ENCODE measurements at places on chromosomes 3 and 15.

- DNase-seq = no peak
These were observed 1.7 kb downstream of the EPB42 start for GRCh38 chr15:43218908-43219706.

DNA sequence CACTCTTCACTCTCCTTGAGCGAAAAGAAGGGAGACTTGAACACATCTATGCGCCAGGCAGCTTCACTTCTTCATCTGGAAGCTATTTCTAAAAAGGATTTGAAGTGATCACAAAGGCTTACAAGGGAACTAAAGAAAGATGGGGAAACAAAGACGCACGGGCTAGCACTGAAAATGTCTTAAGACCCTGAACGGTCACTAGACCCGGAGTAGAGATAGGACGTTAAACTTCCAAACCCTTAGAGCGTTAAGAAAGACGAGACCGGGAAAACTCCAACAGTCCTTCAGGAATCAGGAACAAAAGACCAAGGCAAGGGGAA, 47.5 kb upstream of the EPHB3 start:
- no peak for DNase-seq

DNA sequence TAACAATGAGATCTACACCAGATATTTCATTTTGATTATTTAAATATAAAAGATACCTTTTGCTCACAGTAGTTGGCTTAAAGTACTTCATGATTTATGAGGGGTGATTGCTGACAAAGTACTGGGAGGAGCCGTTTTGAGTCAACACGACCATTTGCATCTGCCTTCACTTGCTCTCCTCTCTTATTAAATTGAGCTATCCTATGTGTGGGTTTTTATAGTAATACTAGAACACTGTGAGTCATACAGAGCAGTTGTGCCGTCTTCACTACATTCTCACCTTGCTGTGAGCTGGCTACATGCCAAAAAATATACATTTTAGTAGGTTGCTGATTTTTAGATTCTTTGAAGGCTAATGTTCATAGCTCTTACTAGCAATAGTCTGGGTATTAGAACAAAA, 161.2 kb downstream of the ALCAM start:
- peak; percentile 63 for DNase-seq

DNA sequence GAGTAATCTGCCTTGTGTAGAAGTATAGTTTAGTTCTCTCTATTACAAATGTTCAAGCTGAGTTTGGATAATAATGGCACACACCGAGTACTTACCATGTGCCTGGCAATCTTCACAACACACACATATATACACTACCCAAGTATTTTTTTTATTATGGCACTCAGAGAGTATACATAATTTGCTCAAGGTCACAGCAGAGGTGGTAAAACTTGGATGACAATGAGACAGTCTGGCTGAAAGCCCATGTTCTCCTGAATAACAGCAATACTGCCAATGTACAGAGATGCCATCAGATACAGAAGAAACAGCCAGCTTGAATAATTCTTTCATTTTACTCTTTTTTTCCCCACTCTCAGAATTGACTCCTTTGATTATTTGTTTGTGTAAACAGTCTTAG, 460.0 kb downstream of the CNTN6 start:
- no peak for DNase-seq

DNA sequence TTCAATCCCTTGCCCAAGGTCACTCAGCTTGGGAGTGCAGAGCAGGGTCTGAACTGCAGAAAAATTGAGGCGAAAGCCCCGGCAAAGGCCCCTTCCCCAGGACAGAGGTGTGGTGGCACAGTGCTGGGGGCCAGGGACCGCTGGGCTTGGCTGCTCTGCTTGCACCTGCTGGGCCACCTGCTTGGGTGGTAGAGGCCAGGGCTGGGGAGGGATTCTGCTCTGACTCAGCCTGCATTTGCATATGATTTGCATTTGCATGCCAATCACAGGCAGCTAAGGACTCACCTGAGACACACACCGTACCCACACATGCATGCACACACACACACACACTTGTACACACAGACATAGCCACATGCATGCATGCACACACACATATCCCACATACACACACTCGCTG, 9.9 kb downstream of the GRM2 start:
- no peak for DNase-seq

- no peak for DNase-seq
These were observed 1.3 kb downstream of the PYGO1 start for GRCh38 chr15:55586808-55587207.

- no peak for DNase-seq
These were observed 27.3 kb upstream of the SLC28A2 start for GRCh38 chr15:45224621-45225217.

DNA sequence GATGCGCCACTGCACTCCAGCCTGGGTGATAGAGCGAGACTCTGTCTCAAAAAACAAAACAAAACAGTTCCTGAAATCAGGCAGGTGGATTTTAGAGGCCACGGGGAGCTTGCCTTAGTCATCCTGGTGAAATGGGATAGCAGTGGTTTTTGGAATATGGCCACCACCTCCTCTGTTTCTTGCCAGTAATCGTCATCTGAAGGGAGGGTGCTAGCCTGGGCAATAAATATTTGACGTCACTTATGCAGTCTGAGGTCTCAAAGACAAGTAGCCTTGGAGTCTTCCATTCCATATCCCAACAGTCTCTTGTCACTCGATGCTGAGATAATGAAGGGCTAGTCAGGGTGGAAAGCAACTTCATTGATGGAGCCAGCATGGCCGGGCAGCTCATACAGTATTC, 55.2 kb downstream of the KCNAB1 start:
- no peak for DNase-seq

DNA sequence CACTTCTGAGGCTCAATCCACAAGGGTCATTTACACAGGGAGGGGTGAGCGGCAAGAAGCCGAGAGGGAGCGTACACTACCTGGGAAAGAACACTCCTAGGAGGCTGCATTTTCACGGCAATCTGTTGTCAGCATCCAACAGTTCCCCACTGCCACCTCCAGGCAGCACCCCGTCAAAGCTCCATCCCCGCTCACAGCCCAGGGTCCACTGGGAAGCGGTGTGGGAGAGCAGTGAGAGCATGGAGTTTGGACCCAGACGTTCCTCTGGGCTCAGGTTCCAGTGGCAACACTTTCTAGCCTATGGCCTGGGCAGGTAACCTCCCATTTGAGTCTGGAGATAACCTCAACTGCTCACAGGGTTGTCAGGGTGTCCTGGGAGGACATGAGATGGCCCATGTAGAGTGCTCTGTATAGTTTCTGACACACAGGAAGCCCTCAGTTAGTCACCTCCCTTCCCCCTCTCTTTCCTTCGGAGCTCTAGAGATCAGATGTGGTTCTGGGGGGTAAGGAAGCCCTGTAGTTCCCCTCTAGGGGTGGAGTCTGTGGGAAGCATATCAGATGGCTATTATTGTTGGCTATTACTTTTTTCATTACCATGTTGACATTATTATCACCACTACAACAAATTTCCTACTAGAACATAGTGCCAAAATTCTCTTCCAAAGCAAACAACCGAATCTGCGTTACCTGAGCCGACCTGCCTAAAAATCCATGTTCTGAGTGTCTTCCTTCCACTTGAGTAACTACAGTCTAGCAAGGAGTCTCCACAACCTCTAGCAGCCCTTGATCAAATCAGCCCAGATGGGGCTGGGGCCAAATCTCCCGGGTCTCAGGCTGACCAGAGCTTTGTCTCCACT, 29.1 kb downstream of the RUVBL1 start:
- no peak for DNase-seq

- DNase-seq = no peak
These were observed 7.3 kb downstream of the NTRK3 start for GRCh38 chr15:88249220-88249619.

- DNase-seq = no peak
These were observed 29.2 kb upstream of the LIMD1 start for GRCh38 chr3:45565342-45565741.

GRCh38 chr3:155007729-155008128, 72.4 kb upstream of the MME start:
- no peak for DNase-seq

DNA sequence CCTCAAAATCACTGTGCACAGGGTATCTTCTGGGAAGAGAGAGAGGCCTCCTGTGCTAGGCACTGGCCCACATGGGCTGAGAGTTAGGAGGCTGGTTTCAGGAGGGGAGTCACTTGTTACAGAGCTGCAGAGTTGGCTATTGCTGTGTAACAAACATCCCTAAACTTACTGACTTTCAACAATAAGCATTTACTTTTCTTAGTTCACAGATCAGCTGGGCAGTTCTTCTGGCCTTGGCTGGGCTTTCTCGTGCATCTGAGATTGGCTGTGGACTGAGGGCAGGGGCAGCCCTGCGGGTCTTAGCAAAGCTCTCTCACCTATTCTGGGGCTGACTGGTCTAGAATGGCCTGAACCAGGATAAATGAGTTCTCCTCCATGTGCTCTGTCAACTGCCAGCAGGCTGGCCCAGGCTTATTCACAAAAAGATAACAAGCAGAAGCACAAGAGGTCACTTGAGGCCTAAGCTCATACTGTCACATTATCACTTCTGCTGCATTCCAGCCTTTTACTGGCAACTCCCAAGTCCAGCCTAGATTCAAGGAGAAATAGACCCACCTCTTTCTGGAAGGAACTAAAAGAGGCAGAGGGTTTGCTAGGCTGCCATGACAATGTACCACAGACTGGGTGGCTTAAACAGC, 17.2 kb upstream of the RBSN start:
- no peak for DNase-seq

GRCh38 chr3:137460944-137461343, 303.2 kb upstream of the SOX14 start:
- DNase-seq = no peak

DNA sequence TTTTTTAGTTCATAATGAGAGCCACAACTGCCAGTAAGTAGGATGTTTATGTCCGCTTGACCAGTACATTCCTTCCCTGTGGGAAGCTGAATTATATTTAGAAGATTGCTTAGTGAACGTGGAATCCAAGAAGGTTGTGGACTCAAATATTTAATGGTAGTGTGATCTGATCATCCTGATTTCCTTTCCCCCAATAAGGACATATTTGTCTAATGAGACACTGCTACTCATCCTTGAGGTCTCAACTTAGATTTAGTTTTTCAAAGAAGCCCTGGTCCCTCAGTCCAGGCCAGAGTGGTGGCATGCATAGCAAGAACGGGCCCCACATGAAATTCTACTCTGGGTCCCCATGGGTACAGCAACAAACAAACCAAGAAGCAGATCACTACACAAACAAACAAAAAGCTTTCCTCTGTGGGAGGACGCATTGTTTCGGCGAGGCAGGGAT, 60.8 kb downstream of the USP13 start:
- DNase-seq = peak; percentile 67

- no peak for DNase-seq
These were observed 300.1 kb downstream of the ROBO1 start for GRCh38 chr3:79467721-79468120.

GRCh38 chr3:98038876-98039275, 3.8 kb upstream of the GABRR3 start:
- no peak for DNase-seq

GRCh38 chr15:99571299-99571698, 5.5 kb downstream of the MEF2A start:
- DNase-seq = no peak

DNA sequence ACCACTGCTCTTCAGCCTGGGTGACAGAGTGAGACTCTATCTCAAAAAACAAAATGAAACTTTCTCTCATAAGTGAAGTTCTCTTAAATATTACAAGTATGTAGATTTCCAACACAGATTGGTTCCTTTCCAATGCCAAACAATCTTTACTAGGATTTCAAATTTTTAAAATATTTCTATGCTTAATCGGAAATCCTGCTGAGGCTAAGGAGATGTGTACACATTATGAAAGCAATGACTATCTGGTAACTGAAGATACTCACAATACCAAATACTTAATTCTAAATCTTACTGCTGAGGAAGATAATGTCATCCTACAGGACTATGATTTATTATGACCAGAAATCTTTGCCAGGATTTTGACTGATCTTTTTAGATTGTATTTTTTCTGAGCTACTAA, 255.6 kb upstream of the ZNF717 start:
- no peak for DNase-seq

- DNase-seq = no peak
These were observed 134.8 kb downstream of the P2RY1 start for GRCh38 chr3:152969557-152970300.

DNA sequence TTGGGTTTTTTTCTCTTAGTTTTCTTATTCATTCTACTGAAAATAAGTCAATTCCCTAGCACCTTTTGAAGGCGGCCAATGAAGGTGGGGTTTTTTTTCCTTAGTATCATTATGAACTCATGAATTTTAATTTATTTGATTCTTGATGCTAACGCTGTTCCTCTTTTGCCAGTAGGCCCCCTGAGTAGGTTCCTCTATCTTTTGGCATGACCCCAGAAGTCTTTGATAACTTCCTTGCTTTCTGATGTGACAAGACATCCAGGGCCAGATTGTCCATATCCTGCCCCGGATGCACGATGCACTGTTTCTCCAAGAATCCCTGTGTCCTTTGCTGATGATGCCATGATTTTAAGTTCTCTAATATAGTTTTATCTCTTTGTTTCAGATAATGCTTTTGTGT, 20.6 kb downstream of the LRRK1 start:
- DNase-seq = no peak

Measured in brain pericyte (primary cell).